Activated T-helper 1 cell treated with anti-CD3 and anti-CD28 coated beads, Interleukin-2, amount 50 U/mL, for 16 hours (primary cell): ENCODE measurements at places on chromosomes 3 and 15.

- DNase-seq: no peak
Measured at GRCh38 chr15:81030301-81030750, 29.6 kb downstream of the TLNRD1 start.

DNA sequence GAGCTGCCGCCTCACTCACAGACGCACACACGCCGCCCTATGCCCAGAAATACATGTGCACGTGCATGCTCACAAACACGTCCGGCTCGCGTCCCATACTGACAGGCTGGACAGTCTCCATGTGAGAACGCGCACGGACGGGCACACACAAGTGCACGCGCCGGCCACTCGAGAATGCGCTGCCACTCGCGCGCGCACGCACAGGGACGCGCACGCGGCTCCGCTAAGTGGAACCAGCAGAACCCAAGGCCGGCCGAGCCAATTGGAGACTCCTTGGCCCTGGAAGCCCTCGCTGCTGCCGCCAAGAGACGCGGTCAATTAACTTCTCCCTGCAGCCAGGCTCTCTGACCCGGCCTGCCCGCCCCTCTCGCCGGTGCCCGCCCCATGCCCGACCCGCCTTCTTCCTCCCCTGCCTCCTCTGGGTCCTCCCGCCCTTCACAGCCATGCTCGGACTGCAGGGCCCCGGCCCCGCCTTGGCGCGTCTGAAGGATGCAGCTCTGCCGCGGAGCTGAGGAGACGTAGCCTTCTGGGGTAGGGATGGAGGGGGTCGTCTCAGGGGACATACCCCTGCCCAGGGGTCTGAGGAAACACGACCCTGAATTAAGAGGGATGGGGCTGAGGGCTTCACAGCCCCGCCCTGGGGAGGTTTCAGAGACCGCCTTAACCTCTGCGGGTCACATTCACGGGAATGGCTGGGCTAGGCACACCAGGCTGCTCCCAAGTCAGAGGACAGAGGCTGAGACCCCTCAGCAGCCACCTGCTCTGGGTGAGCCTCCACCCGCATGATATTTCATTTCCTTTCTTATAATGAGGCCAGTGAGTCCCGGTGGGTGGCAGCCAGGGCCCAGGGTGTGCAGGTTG lies 15.0 kb downstream of the PTH1R start:
- no peak for DNase-seq

DNA sequence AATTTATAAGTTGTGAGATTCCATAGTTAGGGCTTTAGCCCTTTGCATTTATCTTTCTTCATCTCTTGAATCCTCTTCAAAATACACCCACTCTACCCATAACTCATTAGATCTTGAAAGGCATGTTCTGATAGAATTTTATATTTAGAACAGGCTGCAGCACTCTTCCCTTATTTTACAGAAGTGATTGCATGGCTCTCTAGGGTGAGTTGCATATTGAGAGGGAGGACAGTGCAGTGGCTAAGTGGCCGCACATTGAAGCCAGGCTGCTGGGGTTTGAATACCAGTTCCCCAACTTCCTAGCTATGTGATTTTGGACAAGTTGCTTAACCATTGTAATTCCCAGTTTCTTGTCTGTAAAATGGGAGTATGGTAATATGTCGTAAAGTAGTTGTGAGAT lies 2.5 kb downstream of the CD86 start:
- no peak for DNase-seq

DNA sequence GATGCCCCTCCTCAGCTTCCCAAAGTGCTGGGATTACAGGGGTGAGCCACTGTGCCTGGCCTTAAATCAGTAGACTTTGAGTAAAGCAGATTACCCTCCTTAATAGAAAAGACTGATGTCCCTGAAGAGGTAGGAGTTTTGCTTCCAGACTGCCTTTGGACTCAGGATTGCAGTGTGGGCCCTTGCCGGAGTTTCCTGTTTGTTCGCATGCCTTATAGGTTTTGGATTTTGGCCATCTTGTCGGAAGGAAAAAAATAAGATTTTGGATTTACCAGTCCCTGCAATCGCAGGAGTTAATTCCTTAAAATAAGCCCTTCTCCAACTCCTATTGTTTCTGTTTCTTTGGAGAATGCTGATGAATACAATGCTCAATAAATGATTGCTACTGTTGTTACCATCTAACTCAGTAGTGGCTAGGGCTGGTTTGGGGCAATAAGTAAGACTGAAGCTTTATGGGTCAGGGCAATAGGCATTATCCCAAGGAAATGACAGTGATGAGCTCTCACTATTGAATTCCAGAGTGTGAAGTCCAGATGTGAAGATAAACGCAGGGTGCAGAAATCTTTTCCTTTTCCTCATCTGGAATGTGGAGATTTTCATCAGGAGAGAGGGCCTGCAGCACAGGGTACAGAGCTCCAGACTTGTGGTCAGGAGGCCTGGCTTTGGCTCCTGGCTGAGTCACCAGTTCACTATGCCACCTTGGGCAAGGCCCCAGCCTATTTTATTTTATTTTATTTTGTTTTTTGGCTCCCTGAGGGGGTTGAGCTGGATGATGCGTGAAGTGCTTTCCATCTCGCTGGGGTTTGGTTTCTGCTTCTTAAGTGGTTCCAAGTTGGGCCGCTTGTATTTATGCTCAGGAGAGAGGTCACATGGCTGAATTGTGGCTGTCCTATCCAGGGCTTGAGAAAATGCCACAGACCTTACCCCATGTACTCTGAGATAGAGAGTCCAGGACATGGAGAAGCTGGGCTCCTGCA lies 25.3 kb downstream of the FOXL2 start:
- no peak for DNase-seq

- peak; percentile 79 for DNase-seq
Measured at GRCh38 chr3:50237754-50238548, 1.9 kb downstream of the GNAI2 start.

GRCh38 chr3:196275126-196275525 lies 12.4 kb downstream of the PCYT1A start:
- no peak for DNase-seq

- DNase-seq: no peak
Measured at GRCh38 chr3:73547427-73548248, 77.1 kb downstream of the PDZRN3 start.

DNA sequence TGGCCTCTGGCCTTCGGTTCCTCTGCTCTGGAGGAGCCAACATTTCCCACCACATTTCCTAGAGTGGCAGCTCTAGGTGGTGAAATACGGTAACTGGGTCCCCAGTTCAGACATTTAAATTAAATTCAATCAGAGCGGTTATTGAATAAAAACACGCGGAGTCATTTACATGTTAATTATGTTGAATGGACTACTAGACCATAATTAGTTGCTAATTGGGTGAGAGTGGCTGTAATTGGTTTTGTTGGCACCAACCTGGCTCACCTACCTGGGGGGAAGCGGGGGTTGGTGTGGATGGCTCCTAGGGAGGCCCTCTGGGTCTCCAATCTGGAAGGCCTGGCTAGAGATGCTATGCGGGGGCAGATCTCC lies 12.7 kb downstream of the SEMA3F start:
- DNase-seq: no peak

GRCh38 chr3:101217472-101218245 lies 102.7 kb downstream of the IMPG2 start:
- no peak for DNase-seq

DNA sequence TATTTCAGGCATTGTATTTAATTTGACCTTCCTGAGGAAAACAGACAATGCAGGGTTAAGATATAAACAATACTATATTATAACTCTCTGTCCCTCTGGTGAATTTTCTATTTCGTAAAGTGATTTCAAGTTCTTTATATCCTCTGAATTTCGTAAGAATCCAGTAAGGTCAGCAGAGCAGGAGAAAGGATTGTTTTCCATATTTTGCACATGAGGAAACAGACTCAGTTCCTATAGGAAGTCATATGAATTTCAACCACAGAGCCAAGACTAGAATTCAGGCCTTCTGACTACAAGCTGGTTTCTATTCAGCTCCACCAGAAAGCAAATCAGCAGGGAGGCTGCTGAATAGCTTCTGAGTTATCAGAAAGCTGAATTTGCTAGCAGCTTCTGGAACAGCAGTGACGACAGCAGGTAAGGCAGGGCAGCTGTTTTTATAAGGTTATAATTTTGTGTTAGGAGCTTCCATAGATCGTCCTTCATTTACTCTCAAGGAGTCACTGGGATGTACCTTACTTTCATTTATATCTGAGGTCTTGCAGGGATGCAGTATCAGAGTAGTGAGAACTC lies 11.1 kb upstream of the PLAAT1 start:
- no peak for DNase-seq

GRCh38 chr15:69647142-69647513 lies 194.5 kb downstream of the RPLP1 start:
- no peak for DNase-seq

DNA sequence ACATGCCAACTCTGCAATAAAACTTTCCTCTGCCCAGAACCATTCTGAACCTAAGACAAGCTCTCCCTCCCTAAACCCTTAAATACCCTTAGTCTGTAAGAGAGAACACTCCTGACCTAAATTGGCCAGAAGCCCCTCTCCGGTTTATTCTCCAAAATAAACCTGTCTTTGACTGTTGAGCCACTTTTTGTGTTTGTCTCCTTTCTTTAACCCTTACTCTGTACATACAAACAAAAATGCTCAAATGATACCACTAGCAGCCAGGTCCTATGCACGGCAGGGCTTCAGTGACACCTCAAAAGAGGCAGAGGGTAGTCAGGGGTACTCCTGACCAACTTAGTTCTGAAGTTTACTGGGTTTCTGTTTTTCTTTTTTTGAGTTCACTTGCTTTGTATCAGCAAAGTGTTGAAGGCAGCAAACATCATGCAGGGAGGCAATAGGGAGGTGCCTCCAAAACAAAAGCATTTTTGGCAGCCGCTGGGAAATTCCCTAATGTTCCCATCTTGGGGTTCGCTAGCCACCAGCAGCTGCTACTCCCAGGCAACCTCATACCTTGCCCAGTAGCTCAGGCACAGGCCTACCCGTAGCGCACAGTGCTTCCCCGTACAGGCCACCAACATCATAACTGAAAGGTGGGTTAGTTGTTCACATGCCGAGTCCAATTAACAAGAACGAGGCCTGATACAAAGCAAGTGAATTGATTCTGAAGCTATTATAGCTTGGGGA lies 62.9 kb upstream of the GCNT3 start:
- DNase-seq: no peak

DNA sequence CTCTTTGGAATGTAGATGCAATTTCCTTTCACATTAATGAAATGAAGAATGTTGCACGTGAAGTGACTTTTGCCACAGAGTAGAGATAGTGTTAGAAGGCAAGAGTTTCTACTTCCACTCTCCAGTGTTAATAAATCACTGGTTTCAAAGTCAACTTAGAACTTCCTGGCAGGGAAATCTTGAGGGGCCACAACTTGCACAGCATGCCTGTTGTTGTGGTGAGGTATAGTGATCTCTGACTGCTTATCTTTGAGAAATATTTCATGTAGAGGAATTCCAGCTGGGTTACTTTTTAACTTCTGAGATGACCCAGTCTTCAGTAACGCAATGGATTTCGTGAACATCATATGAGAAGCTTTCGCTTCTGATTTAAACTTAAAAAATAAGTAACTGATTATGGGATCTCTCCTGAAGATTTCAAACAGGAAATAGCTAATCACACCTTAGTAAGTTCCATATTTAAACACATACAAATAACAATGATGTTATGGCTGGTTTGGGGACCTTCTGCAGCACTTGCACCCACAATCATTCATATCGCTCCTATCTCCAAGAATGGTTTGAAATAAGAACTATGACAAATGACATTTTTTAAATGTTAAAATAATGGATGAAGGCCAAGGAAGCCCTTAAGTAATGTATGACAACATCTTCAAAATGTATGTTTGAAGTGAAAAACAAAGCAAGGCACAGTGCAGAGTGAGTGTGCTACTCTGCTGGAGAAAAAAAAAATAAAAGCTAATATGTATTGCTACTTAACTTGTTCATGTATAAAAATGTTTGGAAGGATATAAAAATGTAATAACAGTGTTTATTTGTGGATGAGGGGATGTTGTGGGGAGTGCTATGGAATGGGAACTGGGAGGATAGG lies 726.5 kb upstream of the NECTIN3 start:
- DNase-seq: no peak

DNA sequence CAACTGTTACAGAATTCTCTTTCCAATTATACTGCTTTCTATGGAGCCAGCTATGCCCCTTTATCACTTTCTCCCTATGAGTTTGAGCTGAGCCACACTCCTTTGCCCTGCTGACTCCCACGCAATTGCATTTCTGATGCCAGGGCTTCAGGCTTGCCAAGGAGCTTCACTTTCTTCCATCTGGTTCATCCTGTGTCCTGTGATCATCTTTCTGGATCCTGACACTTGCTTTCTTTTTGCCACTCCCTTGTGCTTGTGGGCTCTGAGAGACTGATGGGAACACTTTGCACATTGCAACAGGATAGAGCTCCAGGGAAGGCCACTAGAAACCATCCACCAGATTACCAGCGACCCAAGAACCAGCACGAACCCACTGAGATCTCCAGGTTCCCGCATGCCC lies 77.0 kb upstream of the SEC13 start:
- DNase-seq: no peak

DNA sequence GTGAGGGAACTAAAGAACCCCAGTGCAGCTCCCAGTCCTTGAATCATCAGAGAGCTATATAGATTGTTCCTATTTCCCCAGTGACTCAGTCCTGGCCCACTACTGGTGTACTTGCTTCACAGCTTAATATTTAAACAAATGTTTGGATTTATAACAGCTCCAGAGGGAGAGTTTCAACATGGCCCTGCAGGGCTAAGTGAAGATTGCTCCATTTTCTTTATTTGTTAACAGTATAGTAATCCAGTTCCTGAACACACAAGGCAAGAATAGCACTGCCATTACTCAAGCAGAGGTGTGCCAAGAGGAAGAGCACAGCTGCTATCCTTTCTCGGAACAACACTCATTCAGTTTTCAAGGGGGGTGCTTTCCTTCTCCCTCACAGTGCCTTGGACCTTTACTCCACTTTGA lies 6.5 kb downstream of the SQOR start:
- no peak for DNase-seq

- DNase-seq: no peak
Measured at GRCh38 chr15:52060501-52060900, 41.5 kb downstream of the MAPK6 start.

DNA sequence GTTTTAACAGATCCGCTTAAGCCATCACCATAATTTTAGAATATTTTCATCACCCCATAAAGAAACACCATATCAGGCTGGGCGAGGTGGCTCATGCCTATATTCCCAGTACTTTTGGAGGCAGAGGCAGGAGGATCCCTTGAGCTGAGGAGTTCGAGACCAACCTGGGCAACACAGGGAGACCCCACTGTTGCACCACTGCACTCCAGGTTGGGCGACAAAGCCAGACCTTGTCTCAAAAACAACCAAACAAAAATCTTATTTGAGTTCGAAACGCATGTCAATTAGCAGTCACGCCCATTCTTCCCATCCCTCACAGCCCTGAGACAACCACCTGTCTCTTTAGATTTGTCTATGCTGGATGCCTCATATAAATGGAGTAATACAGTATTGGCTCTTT lies 119.9 kb downstream of the KLF13 start:
- DNase-seq: no peak

DNA sequence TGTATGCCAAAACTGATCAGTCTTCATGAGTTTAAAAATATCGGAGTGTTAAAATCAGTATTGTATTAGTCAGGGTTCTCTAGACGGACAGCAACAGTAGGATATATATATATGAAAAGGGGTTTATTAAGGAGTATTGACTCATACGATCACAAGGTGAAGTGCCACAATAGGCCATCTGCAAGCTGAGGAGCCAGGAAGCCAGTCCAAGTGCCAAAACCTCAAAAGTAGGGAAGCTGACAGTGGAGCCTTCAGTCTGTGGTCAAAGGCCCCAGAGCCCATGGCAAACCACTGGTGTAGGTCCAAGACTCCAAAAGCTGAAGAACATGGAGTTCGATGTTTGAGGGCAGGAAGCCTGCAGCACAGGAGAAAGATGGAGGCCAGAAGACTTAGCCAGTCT lies 391.0 kb upstream of the CADM2 start:
- no peak for DNase-seq

GRCh38 chr15:68310178-68310803 lies 32.7 kb downstream of the FEM1B start:
- DNase-seq: no peak

GRCh38 chr15:73317651-73318462 lies 50.9 kb downstream of the HCN4 start:
- no peak for DNase-seq
